ENCODE measurements at places on chromosomes 7 and 10. TPM values are rescaled to one million over a fixed set of nuclear protein-coding genes. Genes with fewer than 3 reads are reported as not detected.

GRCh38 chr10:84089162-84089561 lies 50.1 kb upstream of the GHITM start:
- no peak for DNase-seq
- H3K4me1 ChIP-seq: peaks cover 7% of the 10 kb centered on the region
- H3K36me3 ChIP-seq: no peaks in the 10 kb centered on the region

DNA sequence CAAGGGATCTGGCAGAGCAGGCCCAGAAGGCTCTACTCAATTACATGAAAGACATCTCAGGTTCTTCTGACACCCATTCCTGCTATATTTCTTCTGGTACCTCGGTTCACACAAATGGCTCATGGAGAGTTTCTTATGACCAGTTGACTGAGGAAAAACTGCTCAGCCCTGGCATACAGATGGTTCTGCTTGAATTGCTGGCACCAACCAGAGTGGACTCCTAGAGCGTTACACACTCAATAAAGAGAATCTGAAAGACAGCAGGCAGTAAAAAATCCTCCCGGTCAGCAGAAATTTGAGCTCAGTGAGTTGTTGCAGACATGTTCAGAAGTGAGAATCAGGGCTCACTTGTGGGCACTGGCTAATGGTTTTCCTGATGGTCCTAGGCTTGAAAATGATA lies 434.4 kb downstream of the TCERG1L start:
- H3K4me3 ChIP-seq: no peak overlapping the region
- DNase-seq: no peak
- H3K36me3 ChIP-seq: no peaks in the 10 kb centered on the region
- H3K4me1 ChIP-seq: no peaks in the 10 kb centered on the region

GRCh38 chr10:89954061-89954460 lies 252.7 kb downstream of the KIF20B start:
- H3K27me3 ChIP-seq: no peaks in the 10 kb centered on the region
- H3K27ac ChIP-seq: no peak overlapping the region
- DNase-seq: no peak
- H3K4me1 ChIP-seq: no peaks in the 10 kb centered on the region

DNA sequence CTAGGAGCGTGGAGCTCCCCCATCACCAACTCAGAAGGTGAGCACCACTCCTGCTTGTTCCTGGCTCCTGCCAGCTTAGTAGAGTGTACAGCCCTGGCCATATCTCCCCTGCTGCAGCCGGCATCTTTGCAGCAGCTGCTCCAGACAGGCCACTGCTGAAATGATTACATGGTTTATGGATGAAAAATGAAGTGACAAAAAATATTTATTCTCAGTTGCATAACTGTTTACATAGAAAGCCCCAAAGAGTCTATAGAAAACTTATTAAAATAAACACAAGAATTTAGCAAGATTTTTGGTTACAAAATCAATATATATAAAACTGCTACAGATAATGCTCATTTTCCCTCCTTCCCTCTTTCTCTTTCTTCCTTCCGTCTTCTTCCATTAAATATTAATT lies 27.2 kb downstream of the C10orf67 start:
- peaks cover 13% of the 10 kb centered on the region for H3K27me3 ChIP-seq
- no peak overlapping the region for H3K27ac ChIP-seq
- peaks cover 1% of the 10 kb centered on the region for H3K4me1 ChIP-seq
- no peak for DNase-seq
- no peak overlapping the region for H3K4me3 ChIP-seq
- H3K36me3 ChIP-seq: no peaks in the 10 kb centered on the region

- peak; percentile 12 for DNase-seq
- no peaks in the 10 kb centered on the region for H3K27me3 ChIP-seq
- no peak overlapping the region for H3K27ac ChIP-seq
- H3K4me1 ChIP-seq: peaks cover 19% of the 10 kb centered on the region
Observed at GRCh38 chr10:60140651-60141632, 234.6 kb upstream of the CCDC6 start.

- H3K36me3 ChIP-seq: no peaks in the 10 kb centered on the region
- DNase-seq: no peak
- no peaks in the 10 kb centered on the region for H3K27me3 ChIP-seq
- H3K4me3 ChIP-seq: no peak overlapping the region
- no peak overlapping the region for H3K27ac ChIP-seq
- no peaks in the 10 kb centered on the region for H3K4me1 ChIP-seq
Observed at GRCh38 chr10:67772894-67773511, 65.0 kb downstream of the DNAJC12 start.

- no peak overlapping the region for H3K4me3 ChIP-seq
- peaks cover 10% of the 10 kb centered on the region for H3K27me3 ChIP-seq
- no peaks in the 10 kb centered on the region for H3K36me3 ChIP-seq
Observed at GRCh38 chr10:79328737-79329504, 18.3 kb upstream of the PPIF start.

- H3K4me1 ChIP-seq: peaks cover 13% of the 10 kb centered on the region
- DNase-seq: no peak
- H3K27ac ChIP-seq: peak overlapping the region; percentile 41
- H3K4me3 ChIP-seq: peak overlapping the region; percentile 92
- no peaks in the 10 kb centered on the region for H3K27me3 ChIP-seq
Observed at GRCh38 chr7:150325110-150325611, 1.8 kb upstream of the ACTR3C start.

DNA sequence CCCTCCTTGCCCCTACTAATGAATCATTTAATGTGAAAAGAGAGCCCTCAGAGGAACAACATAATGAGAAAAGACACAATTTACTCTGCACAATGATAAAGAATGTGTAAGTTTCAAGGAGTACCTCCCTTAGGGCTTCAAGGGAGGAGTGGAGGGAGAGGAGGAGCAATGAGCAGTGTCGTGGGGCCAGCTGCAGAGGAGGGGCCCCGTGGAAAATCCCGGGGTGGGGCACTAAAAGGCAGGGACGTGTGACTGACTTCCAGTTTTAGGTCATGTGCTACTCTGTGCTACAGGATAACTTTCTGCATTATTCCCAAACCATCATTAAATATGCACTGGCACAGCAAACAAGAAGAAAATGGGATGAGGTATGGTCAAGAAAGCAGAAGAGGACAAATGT lies 108.1 kb downstream of the ANLN start:
- H3K4me3 ChIP-seq: no peak overlapping the region
- H3K36me3 ChIP-seq: no peaks in the 10 kb centered on the region
- DNase-seq: no peak
- no peaks in the 10 kb centered on the region for H3K27me3 ChIP-seq
- no peak overlapping the region for H3K27ac ChIP-seq

DNA sequence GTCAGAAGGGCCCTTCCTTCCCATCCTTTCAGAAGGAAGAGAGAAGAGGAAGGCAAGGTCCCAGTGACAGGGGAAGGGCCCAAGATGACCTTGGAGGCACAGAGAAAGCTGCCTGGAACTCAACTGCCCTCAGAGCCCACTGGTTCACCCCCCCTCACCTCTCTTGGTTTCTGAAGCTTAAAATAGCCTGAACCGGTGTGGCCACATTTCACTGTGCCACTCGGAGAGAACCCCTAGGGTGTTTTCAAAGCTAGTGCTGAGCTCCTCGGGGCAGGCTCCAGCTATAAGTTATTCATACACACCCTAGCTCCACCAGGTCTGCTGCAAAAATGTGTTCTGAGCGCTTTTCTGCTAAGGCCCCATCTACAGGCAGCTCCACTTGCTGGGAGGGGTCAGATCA lies 60.9 kb upstream of the ADRB1 start:
- peaks cover 8% of the 10 kb centered on the region for H3K27me3 ChIP-seq
- no peak overlapping the region for H3K4me3 ChIP-seq
- no peak overlapping the region for H3K27ac ChIP-seq
- no peaks in the 10 kb centered on the region for H3K4me1 ChIP-seq
- no peak for DNase-seq

DNA sequence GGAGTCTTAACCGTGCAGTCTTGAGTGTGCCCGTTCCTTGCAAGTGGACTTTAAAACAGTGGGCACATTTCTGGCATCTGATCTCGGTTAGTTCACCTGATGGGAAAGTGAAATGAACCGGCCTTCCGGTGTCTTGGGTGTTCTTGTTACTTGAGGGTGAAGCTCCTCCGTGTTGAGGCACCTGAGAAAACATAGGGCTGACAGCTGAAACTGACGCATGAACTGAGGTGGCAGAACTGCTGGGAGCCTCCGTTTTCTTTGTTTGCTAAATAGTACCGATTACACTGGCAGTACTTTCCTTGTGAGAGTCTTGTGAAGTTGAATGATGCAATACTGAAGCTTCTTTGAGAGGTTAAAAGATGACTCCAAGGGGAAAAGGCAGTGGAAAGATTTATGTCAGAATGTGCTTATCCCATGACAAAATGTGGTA lies 62.8 kb upstream of the SAMD8 start:
- DNase-seq: no peak
- H3K36me3 ChIP-seq: no peaks in the 10 kb centered on the region
- H3K27me3 ChIP-seq: peaks cover 6% of the 10 kb centered on the region
- H3K27ac ChIP-seq: no peak overlapping the region

FAM180A gene
- total RNA-seq: not detected

GRCh38 chr10:133012573-133013359 lies 70.4 kb upstream of the CFAP46 start:
- DNase-seq: no peak
- H3K4me3 ChIP-seq: no peak overlapping the region
- no peaks in the 10 kb centered on the region for H3K4me1 ChIP-seq

DNA sequence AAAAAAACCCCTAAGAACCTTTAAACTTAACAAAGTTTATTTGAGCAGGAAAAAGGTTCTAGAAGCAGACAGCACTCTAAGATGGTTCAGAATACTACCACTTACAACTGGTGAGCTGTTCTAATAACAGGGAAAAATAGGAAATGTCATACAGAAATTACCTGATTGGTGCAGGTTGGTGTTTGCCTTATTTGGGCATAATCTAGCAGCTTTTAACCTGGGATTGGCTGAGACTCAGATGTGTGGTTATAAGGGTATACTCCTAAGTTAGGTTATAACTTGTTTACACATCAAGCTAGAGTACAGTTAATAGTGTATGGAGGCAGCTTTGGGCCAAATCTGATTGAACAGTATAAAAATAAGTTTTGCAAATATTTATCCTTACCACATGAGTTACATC lies 59.8 kb downstream of the MAPK8 start:
- H3K4me1 ChIP-seq: peaks cover 20% of the 10 kb centered on the region
- H3K27ac ChIP-seq: no peak overlapping the region
- H3K4me3 ChIP-seq: no peak overlapping the region
- no peaks in the 10 kb centered on the region for H3K27me3 ChIP-seq
- H3K36me3 ChIP-seq: no peaks in the 10 kb centered on the region
- no peak for DNase-seq

- no peak overlapping the region for H3K4me3 ChIP-seq
- no peak overlapping the region for H3K27ac ChIP-seq
- H3K36me3 ChIP-seq: no peaks in the 10 kb centered on the region
- DNase-seq: no peak
Observed at GRCh38 chr10:111246136-111246535, 169.3 kb downstream of the ADRA2A start.

CRTAC1 gene
- total RNA-seq: 4.6 TPM

- H3K4me3 ChIP-seq: no peak overlapping the region
- no peak overlapping the region for H3K27ac ChIP-seq
- H3K27me3 ChIP-seq: no peaks in the 10 kb centered on the region
- H3K36me3 ChIP-seq: no peaks in the 10 kb centered on the region
Observed at GRCh38 chr7:134772401-134772800, 7.0 kb upstream of the CALD1 start.

DNA sequence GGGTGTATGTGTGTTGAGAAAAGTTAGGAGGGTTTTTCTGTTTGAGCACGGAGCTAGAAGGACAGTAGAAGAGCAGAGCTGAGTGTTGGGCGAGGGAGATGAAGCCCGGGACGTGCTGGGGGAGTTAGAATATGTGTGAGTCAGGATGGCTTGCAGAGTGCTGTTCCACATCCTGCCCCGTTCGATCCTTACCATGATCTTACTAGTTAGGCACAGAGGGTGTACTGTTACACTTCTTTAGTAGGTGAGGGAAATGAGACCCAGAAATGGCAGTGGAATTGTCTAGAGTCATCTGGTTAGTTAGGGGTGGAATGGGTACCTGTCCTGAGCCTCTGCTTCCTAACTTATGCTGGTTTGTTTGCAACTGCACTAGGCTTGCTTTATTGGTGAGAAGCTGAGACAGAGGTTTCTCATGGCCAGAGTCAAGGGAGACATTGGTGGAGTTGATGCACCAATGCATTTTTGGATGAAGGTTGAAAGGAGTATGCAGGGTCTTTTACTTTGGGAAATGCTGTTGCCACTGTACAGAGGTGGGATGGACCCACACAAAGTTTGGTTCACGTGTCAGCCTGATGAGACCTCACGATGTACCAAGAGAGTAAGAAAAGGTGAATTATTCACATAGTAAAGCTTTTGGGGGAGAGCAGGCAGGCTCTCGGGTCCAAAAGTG lies 42.4 kb downstream of the CCNY start:
- peak overlapping the region; percentile 15 for H3K27ac ChIP-seq
- H3K36me3 ChIP-seq: no peaks in the 10 kb centered on the region
- no peak overlapping the region for H3K4me3 ChIP-seq
- DNase-seq: no peak
- H3K27me3 ChIP-seq: no peaks in the 10 kb centered on the region
- H3K4me1 ChIP-seq: peaks cover 21% of the 10 kb centered on the region

MOGAT3 gene
- not detected for total RNA-seq

CLDN3 gene
- total RNA-seq: 49.9 TPM

GRCh38 chr10:25758041-25758457 lies 176.0 kb upstream of the MYO3A start:
- H3K27ac ChIP-seq: peak overlapping the region; percentile 96
- DNase-seq: no peak
- peaks cover 12% of the 10 kb centered on the region for H3K4me1 ChIP-seq
- no peaks in the 10 kb centered on the region for H3K27me3 ChIP-seq
- no peak overlapping the region for H3K4me3 ChIP-seq

HOGA1 gene
- total RNA-seq: 11.9 TPM

DNA sequence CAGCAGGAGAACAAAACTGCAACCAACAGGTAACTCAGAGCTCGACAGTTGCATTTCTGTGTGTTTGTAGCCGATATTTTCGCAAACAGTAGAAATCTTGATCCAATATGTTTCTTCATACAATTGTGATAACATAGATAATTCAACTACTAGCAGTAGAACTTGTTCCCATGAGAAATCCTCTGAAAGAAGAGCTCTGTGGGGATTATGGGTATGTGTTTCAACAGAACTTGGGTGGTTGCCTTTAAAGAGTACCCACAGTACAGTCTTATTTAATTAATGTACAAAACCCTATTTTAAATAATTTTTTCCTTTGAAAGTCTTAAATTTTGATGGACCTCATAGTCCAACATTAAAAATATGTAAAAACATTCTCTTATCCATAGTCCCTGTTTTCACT lies 266.1 kb downstream of the PARD3 start:
- H3K27me3 ChIP-seq: no peaks in the 10 kb centered on the region
- H3K36me3 ChIP-seq: peaks cover 2% of the 10 kb centered on the region
- H3K4me1 ChIP-seq: peaks cover 11% of the 10 kb centered on the region
- H3K4me3 ChIP-seq: no peak overlapping the region

DNA sequence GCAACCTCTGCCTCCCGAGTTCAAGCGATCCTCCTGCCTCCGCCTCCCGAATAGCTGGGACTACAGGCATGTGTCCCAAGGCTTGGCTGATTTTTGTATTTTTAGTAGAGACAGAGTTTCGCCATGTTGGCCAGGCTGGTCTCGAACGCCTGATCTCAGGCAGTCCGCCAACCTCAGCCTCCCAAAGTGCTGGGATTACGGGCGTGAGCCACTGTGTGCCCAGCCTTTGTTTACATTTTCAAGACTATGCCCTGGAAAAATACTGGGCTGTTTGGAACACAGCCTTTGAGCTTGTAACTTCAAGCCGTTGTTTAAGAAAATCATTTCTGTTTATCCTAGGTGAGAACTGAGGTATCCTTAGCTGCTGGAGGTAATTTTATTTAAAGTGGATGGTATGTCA lies 1.9 kb downstream of the ZKSCAN1 start:
- peak overlapping the region; percentile 93 for H3K27ac ChIP-seq
- no peaks in the 10 kb centered on the region for H3K27me3 ChIP-seq
- peak overlapping the region; percentile 85 for H3K4me3 ChIP-seq

- H3K4me3 ChIP-seq: no peak overlapping the region
- no peak for DNase-seq
- H3K4me1 ChIP-seq: no peaks in the 10 kb centered on the region
- peaks cover 49% of the 10 kb centered on the region for H3K27me3 ChIP-seq
- H3K36me3 ChIP-seq: no peaks in the 10 kb centered on the region
- H3K27ac ChIP-seq: no peak overlapping the region
Observed at GRCh38 chr7:140059273-140060242, 3.2 kb downstream of the PARP12 start.

Data from progenitor cell of endocrine pancreas (in vitro differentiated cells).